ENCODE measurements at places on chromosomes 7 and 10.

DNA sequence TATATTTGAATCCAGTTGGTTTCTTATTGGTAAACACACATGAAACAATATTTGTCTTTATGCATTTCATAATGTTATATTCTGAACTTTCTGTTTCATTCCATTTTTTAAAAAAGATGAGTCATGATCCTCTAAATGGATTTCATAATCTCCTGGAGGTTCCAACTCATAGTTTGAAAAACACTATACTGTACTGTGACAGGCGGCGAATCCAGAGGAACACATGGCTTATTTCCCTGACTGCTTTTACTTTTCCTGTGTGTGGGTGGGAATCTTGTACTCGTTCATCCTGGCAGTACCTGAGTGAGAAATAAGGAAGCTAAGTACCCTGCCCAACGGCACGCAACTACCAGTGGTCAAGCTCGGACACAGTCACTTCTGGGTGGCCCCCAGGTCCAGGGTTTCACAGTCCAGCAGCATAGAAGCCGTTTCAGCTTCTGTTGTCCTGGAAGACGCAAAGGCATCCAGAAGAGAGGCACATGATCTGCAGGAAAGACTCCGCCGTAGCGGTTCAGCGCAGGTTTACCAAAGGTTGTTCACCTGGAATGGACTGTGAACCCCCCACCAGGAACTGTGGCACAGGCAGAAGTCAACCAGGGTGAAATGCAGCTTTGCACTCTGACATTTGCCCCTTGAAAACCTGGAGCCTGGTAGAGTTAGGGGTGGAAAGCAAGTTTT, 117.7 kb downstream of the CCNY start:
- peak; percentile 78 for DNase-seq

DNA sequence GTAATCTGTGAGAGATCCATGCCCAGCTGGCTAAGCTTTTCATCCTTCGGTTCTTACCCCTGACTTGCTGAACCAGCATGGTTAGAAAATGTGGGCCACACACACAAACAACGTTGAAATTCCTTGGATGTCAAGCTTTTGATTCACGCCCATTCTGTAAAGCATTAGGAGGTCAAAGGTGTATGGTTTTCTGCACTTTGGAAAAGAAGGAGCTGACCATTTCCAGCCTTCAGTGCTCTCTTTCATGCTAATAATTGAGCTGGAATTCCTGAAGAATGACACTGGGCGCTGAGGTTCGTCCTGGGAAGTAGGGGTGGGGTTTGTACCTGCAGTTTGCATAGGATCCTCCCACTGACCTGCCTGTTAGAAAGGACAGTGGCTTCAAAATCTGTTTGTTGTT, 23.1 kb downstream of the KLF6 start:
- peak; percentile 55 for DNase-seq

DNA sequence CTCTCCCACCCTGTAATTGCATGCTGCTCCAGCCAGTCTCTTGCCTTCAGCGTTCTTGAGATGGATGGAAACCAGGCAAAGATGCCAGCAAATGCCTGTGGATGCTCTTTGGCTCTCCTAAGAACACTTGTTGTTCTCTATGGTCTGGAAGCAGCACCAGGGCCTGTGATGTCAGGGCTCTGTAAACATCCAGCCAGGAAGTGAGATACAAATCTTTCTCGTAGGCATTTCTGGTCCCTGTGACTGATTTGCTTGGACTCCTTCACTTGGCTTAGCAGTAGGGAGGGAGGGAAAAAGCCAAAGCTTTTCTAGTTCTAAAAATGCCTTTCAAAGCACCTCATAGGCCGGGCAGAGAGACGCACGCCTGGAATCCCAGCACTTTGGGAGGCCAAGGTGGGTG, 201.3 kb downstream of the REEP3 start:
- peak; percentile 83 for DNase-seq

DNA sequence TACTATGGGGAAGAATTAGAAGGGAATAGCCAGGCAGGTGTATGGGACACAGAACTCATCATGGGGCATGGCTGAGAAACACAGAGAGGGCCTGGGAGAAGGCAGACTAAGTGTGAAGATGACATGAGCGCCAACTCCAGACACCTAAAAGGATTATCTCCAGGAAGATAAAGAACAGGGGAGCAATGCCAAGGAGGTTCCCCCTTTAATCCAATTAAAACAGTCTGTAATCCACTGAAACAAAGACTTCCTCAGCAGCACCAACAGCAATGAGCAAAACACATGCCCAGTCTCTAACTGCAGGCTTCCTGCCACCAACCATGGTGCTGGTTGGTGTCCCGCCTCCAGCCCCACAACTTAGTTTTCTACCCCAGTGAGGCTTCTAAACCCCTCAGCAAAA, 108.9 kb downstream of the GRID1 start:
- no peak for DNase-seq

DNA sequence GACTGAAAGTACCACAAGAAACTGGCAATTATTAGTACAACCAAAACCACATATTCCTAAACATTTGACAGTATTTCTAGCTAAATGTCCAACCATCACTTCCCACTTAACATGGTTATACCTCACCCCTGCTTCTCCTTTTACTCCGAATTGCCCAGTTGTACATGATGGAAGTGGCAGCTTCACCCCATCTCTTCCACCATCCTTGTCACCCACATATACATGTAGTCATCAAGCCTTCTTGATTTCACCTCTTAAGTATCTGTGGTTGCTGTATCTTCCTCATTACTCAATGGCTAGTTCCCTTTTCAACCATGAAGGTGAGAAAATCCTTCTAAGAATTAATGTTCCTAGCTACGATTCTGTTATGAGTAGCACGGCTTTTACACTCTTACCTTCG, 388.2 kb downstream of the CALN1 start:
- DNase-seq, result no peak

GRCh38 chr7:25805027-25805687, 346.8 kb upstream of the NFE2L3 start:
- peak; percentile 6 for DNase-seq
